ENCODE measurements at places on chromosomes 2 and 18.

GRCh38 chr2:200627110-200627770 lies 41.4 kb downstream of the AOX1 start:
- DNase-seq = no peak

DNA sequence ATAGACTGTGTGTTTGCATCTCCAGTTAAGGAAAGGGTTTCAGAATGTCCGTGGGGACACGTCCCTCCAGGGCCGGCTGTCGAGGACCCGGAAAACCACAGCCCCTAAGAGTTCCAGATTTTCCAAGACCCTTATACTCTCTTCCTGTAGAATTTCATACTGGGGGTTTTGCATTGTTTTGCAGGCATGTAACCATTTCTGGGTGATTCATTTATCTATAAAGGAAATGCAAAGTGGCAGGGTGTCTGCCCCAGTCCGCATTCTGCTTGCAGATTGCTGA lies 8.5 kb downstream of the SP9 start:
- DNase-seq = no peak

GRCh38 chr2:226475650-226476049 lies 324.0 kb downstream of the IRS1 start:
- DNase-seq = no peak

GRCh38 chr2:147083664-147084063 lies 761.2 kb upstream of the ACVR2A start:
- no peak for DNase-seq

DNA sequence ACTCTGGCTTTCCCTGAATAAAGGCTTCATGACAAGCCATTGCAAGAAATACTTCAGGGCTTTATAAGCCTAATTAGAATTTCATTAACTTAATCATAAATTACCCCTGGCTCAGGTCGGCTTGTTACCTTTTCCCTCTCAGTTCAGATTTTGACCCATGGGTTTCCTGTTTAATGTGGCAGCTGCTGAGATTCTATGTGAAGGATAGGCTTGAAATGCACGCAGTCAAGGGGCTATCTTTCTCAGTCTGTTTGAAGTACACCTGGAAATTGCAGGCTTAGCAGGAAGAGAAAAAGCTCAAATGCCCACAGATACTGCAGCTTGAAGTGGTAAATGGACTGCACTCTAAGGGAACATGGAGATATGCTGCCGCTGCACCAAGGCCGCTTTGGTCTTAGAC lies 49.4 kb downstream of the CAVIN2 start:
- DNase-seq = no peak

GRCh38 chr2:47346638-47347037 lies 56.3 kb upstream of the MSH2 start:
- no peak for DNase-seq

DNA sequence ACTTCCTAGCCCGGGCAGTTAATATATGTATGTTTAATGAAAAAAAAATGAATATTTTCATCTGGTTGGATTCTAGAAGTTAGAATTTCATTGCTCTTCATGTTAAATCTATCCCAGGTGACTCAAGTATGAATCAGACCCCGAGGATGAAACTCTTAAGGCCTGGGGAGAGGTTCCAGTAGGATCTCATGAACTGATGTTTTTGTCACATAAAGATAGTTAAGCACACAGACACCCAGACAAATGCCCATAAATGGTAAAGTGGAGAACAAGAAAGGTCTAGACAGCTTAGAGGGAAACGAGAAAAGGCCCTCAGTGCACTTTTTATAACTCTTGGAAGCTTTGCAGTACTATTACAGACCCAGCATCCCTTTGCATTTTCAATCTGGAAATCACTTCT lies 114.1 kb downstream of the RIF1 start:
- no peak for DNase-seq

DNA sequence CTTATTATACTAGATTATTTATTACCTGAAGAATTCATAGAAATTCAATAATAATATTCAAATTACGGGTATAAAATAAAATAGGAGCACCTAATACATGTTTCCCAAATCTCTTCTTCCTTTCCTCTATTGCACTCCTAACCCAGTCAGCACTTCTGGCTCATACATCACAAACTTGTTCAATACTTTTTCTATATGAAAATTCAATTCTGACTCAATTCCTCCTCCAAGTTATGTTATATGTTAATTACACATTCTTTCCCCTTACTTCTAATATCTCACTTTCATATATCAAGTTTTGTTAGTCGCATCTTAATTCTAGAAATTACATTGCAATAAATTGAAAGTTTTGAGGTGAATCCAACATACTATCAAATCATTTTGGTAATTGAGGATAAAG lies 17.9 kb upstream of the COL3A1 start:
- DNase-seq = no peak

GRCh38 chr2:202717598-202718310 lies 83.0 kb downstream of the FAM117B start:
- DNase-seq = no peak

DNA sequence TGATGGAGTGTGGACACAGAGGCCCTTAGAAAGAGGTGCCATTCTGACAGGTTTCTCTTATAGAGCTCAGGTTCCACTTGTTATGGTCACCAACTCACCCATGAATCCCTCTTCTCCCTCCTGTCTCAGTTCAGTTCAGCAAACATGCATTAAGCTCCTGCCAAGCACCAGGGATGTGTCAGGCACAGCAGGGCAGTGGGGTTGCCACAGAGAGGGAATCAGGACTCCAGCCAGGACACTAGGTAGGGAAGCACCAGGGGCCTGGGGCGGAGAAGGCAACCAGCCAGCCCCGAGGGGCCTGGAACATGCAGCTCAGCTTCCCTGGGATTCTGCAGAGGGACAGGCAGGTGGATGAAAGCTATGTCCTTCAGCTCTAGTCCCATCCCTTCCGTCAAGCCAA lies 44.6 kb downstream of the TOGARAM2 start:
- DNase-seq = no peak

GRCh38 chr2:10980886-10981425 lies 69.2 kb downstream of the KCNF1 start:
- DNase-seq = no peak

- DNase-seq = no peak
Measured at GRCh38 chr2:9941196-9941995, 10.1 kb upstream of the GRHL1 start.

GRCh38 chr18:13653746-13654433 lies 72.5 kb downstream of the FAM210A start:
- no peak for DNase-seq

GRCh38 chr2:50438259-50438658 lies 593.7 kb downstream of the NRXN1 start:
- no peak for DNase-seq

DNA sequence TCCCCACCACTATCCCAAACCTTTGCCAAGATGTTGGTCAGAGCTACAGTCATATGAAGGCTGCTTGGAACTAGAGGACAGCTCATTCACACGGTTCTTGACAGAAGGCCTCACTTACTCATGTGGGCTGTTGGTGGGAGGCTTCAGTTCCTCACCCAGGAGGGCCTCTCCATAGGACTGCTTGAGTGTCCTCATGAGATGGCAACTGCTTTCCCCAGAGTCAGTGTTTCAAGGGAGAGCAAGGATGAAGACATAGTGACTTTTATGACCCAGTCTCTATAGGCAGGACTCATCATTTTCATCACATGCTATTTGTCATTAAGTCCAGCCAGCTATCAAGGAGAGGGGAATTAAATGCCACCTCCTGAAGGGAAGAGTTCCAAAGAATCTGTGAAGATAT lies 33.4 kb upstream of the OLA1 start:
- DNase-seq = no peak

DNA sequence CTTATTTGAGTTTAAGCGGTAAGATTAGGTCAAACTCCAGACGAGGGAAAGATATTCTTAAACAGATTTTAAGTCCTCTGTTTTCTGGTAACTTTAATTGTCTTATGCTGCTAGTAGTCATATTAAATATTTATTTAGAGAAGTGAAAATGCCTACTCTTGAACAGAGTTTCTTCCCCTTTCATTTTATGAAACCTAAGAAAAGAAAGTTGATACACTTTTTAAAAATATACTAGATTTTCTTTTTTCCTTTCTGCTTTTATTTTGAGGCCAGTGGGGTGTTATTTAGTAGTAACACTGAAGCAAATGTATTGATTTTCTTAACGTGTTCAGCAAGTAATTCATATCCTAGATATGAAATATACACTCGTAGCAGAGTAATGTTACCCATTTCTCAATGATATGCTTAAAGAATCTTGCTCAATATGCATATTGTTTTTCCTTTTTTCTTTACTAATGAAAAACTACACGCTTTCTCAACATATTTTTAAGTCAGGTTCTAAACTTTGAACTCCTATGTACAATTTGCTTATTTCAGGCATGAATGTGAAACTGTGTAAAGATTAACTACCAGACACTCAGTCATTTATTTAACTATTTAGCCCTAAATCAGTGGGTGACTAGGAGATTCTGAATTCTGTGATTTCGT lies 691 bp downstream of the KYNU start:
- DNase-seq = no peak

- DNase-seq = no peak
Measured at GRCh38 chr2:218091746-218092145, 22.7 kb downstream of the RUFY4 start.

- DNase-seq = no peak
Measured at GRCh38 chr18:54378057-54378456, 20.4 kb downstream of the C18orf54 start.

GRCh38 chr2:170533156-170533555 lies 182.0 kb upstream of the SP5 start:
- no peak for DNase-seq

GRCh38 chr2:217838409-217838831 lies 164.4 kb downstream of the TNS1 start:
- DNase-seq = no peak

DNA sequence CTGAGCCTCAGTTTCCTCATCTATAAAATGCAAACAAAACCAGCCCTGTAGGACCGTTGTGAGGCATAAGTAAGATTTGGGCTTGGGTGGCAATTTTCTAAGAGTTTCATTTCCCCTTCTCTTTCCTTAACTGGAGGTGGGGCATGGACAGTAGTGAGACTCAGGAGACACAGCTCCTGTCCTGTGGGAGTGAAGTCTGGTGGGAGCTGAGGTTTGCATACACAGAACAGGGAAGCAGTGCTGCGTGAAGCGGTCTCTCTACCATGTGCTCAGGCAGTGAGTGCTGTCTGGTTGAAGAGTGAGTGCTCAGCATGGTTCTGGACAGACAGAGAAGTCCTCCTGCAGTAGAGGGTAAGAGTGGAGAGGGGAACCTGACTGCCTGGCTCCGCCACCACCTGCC lies 62.3 kb upstream of the MCFD2 start:
- no peak for DNase-seq

DNA sequence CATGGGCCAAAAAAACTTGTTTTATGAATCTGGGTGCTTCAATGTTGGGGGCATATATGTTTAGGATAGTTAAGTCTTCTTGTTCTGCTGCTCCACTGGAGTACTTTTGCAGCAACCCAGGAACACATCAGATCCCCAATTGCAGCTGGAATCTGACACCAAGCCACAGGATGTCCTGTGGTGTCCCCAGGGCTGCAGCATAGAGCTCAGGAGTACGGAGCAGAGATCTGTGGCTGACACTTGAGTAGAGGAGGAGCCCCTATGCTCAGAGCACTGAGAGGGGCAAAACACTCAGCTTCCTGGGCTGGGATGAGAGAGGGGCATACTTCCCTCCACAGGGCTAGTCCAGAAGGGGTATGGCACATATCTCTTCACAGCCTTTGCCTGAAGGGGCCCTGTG lies 138.9 kb upstream of the ERBB4 start:
- DNase-seq = no peak

GRCh38 chr2:223086370-223086981 lies 34.5 kb downstream of the KCNE4 start:
- DNase-seq = no peak

DNA sequence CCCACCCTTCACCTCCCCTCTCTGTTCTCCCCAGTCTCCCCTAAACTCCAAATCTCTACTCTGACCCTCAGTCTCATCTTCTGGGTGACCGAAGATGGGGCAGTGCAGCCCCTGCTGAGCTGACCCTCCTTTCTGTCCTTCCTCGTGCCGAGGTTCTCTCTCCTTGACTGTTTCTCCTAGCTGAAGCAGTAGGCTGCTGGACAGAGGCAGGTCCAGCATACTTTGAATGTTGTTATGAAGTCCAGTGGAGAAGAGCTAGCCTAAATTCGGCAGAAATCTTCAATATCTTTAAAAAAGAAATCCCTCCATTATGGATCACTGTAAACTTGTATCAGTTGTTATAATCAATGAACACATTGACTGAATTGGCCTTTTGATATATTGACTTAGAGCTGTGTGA lies 63.2 kb downstream of the RRM2 start:
- DNase-seq = no peak

DNA sequence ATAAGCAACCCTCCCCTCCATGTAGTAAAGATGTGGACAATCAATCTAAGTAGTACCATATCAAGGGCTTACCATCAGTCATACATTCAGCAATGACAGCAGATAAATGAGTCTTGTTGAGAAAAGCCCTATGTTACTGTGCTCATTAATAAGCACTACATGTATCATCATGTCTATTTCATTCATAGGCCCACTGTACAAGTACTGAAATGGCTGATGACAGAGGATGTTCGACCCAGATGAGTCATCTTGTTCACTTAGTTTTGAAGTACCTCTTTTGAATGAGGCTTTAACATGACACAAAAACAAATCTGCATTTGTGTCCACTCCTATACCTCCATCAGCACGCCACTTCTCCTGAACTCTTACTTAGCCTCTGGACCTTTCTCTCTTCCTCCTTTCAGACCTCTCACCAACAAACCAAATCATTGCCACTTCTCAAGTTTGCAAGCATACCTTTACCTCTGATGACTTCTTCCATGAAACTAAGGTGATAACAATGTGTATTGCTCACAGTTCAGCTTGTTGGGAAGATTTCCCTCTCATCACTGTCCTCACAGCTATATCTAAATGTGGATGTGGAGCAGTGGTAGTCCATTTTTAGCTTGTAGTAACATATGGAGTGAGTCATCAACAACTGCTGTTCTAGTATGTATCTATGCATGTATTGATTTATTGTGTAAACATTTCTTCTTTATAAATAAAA lies 921.0 kb upstream of the SLC39A10 start:
- DNase-seq = no peak
